ENCODE measurements at places on chromosomes 1 and 21.

- DNase-seq: no peak
Observed at GRCh38 chr1:119771016-119771415, 2.3 kb upstream of the HMGCS2 start.

- no peak for DNase-seq
Observed at GRCh38 chr1:17877896-17878295, 122.8 kb downstream of the ACTL8 start.

GRCh38 chr1:41773144-41773591 lies 145.6 kb downstream of the HIVEP3 start:
- no peak for DNase-seq

DNA sequence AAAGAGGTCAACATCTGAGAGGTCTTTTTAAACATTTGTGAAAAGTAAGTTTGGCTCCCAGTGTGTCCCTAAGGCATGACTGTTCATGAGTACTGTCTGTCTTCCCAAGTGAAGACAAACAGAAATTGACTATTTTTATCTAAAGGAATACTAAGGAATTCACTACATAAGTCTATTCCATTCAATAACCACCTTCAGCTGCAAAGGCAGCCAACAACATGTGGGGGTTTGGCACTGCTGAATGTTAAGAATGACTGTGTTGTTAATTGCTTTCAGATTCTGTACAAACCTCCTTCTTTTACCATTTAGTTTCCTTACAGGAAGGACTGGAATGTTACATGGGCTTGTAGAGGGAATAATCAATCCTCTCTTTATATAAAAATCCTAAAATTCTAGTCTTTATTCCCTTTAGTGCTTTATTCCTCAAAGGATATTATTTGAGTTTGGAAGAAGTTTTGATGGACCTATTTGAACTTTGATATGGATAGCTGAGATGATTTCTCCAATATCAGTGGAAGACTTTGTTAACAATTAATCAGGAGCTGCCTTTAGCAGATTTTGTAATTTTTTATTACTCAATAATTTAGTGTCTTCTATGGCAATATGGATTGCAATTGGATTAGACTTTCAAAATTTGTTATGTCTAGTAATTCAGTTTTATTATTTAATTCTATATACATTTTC lies 201.7 kb upstream of the CHRM3 start:
- DNase-seq: no peak

DNA sequence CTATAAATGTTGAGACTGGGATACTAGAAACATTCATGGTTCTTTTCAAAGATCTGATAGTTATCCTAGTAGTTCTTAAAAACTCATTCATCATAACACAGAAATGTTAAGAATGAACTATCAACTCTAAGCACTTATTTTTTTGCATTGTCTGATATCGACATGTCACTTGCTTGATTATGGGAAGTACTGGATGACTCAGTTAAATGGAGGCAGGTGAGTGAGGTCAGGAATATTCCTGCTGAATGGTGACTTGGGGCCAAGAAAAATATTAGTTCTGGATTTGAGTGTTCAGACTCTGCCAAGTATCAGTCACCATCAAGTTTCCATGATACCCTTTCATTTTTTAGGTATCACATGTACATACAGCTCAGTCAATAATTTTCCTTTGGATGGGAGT lies 63.6 kb downstream of the NEK7 start:
- DNase-seq: no peak

GRCh38 chr1:199857516-199857915 lies 170.0 kb upstream of the NR5A2 start:
- DNase-seq: no peak

- no peak for DNase-seq
Observed at GRCh38 chr21:28298251-28298672, 694.4 kb downstream of the LTN1 start.

DNA sequence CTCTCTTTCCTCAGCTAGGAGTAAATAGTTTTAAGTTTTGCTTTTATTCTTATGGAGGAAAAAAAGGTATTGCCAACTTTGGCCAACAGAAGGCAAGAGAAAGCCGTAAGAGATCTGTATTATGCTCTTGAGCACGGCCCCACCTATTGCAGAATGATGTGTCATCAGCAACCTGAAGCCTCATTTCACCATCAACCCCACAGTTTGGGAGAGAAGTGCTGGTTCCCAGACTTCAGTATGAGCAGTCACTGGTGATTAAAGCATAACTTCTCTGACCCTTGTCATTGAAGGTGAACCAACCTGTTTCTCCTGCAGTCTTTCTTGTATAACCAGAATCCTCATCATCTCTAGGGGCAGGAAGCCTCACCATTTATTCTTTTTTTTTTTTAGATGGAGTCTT lies 100.2 kb downstream of the SIPA1L2 start:
- DNase-seq: no peak

- DNase-seq: no peak
Observed at GRCh38 chr1:222970711-222971110, 155.9 kb downstream of the DISP1 start.

DNA sequence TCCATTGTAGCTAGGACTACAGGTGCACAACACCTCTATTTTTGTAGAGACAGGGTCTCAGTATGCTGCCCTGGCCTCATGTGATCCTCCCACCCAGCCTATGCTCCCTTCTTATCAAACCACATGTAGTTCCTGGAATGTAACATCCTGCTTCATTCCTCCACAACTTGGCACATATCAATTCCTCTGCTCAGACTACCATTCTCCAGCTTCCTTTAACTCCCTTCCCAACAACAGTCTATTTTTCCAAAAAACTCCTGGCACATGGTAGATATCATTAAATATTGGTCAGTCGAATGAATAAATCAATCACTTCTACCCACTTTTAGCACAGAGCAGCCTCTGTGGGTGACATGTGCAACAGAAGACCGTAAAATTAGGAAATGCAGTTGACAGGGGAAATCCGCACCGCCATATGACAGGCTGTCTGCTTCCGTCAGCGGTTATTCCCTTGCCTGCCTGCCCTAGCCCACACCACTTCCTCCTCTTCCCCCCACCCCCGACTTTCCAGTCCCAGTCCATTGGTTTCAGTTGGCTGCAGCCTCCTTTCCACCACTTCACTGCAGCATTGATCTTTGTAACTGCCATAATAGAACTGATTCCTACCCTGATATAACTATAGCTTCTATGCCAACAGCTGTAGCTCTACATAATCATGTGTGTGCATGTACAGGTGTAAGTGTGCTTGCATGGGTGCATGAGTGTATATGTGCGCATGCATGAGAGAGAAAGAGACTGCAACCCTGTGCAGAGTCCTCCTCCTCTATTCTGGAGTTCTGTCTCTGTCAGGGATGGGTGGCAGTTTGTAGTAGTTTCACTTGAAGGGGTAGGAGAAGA lies 6.8 kb upstream of the AKR1A1 start:
- DNase-seq: peak; percentile 61

DNA sequence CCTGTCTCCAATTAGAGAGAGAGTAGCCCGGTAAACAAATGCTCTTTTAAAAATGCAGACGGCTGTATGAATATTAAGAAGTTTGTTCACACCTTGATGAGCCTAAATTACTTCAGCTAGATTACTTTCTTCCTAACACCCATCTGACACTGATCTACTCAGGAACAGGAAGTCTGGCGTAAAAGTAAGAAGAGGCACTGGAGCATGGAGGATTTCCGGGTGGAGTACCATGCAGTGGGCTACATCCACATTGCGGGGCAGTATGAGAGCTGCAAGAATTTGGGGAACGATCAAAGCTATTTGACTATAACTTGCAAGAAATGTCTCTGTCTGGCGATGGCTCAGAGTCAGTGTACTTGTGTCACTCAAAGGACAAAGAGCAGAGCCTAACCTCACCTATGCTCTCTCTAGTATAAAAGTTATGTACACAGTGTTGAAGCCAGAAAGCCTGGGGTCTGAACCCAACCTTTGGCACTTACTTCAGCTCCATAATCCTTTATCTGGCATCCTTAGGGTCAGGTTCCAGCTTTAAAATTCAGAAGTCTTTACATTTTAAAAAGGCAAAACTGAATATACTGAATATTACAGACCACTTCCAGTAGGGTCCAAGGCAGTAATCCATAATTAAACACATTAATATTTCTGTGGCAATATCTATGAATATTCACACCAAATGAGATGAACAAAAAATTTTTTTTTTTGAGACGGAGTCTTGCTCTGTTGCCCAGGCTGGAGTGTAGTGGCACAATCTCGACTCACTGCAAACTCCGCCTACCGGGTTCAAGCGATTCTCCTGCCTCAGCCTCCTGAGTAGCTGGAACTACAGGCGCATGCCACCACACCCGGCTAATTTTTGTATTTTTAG lies 7.9 kb upstream of the GNPAT start:
- DNase-seq: no peak

GRCh38 chr21:38486221-38486620 lies 12.1 kb downstream of the ERG start:
- no peak for DNase-seq

DNA sequence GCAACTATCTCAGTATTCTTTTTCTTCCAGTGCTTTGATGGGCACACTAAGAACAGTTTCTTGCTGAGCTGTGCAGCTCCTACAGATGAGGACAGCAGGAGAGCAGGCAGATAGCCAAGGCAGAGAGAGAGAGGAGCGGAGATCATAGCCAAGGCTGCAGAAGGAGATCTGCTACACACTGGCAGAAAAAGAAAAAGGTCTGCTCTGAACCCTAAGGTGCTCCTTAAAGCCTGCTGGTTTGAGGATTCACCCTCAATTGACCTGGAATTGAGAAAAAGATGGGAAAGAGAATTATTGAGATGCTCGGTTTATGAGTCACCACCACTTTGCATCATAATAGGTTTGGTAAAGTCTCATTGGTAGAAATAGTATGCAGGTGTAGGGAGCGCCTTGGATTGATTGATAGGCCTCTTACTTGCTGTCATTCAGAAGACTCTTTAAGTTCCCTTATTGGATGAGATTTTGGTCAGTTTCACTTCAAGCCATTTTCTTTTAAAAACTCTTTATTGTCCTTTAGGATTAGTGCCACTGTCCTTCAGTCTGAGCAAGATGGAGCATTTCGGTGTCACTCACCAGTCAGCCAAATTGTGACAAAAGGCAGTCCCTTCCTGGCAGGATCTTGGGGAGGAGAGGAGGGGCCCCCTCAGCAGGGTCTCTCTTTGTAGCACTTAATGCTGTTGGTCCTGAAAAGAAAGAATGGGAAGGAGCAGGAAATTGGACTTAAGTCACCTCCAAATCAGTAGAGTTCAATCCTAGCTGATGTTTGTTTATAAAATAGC lies 685.0 kb downstream of the ADGRL2 start:
- DNase-seq: no peak

DNA sequence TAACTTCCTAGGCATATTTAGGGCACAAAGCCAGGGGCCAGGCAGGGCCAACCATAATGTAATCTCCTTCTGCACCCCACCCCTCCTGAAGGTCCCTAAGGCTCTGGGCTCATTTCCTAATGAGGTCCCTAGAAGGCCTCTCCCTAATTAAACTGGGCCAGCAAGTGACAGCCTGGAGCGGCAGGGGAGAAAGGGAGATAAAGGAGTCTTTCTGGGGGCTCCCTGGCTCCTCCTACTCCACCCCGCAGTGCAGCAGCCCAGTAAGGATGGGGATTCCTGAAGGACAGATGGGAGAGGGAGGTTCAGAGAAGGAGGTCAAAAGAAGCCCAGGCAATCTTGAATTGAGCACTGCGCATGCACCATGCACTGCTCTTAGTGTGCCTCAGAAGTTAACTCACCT lies 12.8 kb downstream of the LRP8 start:
- DNase-seq: no peak

GRCh38 chr1:11729498-11730428 lies 6.2 kb upstream of the AGTRAP start:
- no peak for DNase-seq

DNA sequence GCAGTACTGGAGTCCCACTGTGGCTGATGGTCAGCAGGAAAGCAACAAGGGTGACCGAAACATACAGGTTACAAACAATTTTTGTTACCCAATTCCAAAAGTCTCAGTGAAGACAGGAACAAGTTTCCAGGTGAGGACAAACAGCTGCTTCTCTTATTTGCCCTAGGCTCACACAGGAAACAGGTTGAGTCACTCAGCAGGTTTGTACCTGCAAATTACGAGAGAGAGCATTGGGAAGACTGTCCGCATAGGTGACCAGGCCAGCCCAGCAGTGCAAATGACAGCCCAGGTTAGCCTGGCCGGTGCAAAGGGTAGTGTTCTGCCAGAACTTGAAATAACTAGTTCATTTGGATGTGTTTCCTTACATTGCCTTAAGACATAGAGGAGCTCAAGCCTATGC lies 40.0 kb upstream of the DSCAM start:
- no peak for DNase-seq

GRCh38 chr1:180981596-180982387 lies 40.9 kb downstream of the STX6 start:
- peak; percentile 38 for DNase-seq

DNA sequence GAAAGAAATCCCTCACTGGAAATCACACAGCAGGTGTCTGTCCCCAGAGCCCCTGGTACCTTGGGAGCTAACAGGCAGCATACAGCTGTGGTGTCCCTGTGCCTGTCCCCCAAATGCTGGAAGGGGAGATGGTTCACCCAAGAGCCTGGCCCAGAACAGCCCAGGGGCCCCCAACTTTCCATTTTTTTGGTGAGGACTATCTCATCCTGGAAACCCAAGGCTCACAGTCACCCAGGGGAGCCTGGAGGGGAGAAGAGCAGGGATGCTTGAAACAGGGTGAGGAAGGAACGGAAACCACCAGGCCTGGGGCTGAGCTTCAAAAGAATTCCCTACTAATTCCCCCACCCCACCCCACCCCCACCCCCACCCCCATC lies 3.6 kb downstream of the SDC3 start:
- DNase-seq: no peak

DNA sequence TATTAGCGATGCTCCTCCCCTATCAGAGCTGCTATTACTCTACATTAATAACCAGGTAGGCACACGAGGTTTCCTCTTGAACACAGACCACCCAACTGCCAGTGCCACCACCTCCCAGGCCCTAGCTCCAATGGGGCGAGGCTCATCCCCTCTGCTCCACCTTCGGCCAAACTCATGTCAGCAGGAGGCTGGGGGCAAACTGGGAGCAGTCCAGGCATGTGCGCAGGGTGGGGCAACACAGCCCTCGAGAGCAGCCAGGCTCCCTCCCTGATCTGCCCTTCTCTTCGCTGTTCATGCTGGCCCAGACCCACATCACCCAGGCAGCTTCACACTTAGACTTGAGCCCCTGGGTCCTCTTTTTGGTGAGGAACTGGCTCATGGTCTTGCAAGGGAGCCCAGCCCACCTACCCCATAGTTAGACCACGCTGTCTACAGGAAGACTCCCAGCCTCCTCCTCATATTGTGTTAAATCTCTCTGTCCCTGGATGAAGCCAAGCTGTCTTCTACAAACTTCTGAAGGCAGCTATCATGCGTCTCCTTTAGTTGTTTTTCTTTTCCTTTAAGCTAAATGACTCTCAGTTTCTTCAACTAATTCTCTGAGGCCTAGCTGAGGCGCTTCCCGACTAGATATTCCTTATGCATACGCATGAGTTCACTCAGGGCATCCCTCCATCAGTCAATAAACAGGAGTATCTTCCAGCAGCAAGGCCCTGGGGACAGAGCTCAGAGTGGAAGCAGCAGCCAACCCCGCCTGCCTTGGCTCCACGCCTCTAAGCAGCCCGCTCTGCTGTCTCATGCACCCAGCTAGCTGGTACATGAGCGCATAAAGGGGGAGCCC lies 12.0 kb downstream of the TMEM9 start:
- no peak for DNase-seq

DNA sequence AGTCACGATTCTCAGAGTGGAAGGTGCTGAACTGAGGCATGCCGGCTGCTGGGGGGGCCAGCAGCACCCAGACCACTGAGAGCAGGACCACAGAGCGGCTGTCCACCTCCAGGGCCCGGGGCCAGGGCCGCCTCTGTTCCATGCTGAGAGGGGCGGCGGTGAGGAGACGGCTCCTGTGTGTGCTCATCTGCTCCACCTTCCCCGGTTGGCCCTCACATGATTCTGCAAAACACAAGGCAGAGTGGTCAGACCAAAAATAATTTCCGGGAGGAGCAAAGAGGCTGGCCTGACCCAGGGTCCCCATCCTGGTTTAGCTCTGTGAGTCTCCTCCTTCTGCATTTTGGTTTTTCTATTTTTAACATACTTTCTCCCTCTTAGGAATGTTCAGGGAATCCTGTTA lies 26.4 kb downstream of the PLXNA2 start:
- no peak for DNase-seq

Data from stimulated activated CD4-positive, alpha-beta T cell treated with anti-CD3 and anti-CD28 coated beads, Interleukin-12 subunit alpha, Interleukin-12 subunit beta, amount 100 ng/mL, for 48 hours (primary cell).